ENCODE measurements at places on chromosomes 16 and 17. TPM values are rescaled to one million over a fixed set of nuclear protein-coding genes. Genes with fewer than 3 reads are reported as not detected.

KCNJ18 gene
- total RNA-seq, result 0.07 TPM

FBXW10 gene
- 1.1 TPM for total RNA-seq

CACNG3 gene
- total RNA-seq, result not detected

GPR179 gene
- 0.02 TPM for total RNA-seq

FBXL16 gene
- 15.2 TPM for total RNA-seq

RASL10B gene
- total RNA-seq, result 0.13 TPM

CCL1 gene
- not detected for total RNA-seq

CHRNE gene
- 0.11 TPM for total RNA-seq

CHST4 gene
- total RNA-seq, result 0.13 TPM

TERB1 gene
- total RNA-seq, result not detected

PRSS36 gene
- 2.1 TPM for total RNA-seq

RGS11 gene
- total RNA-seq, result 4.4 TPM

CD300E gene
- total RNA-seq, result not detected

KRTAP1-1 gene
- total RNA-seq, result not detected

TBC1D3 gene
- not detected for total RNA-seq
